NCI-H82 (cell line): ENCODE measurements at places on chromosomes 5 and 9.

DNA sequence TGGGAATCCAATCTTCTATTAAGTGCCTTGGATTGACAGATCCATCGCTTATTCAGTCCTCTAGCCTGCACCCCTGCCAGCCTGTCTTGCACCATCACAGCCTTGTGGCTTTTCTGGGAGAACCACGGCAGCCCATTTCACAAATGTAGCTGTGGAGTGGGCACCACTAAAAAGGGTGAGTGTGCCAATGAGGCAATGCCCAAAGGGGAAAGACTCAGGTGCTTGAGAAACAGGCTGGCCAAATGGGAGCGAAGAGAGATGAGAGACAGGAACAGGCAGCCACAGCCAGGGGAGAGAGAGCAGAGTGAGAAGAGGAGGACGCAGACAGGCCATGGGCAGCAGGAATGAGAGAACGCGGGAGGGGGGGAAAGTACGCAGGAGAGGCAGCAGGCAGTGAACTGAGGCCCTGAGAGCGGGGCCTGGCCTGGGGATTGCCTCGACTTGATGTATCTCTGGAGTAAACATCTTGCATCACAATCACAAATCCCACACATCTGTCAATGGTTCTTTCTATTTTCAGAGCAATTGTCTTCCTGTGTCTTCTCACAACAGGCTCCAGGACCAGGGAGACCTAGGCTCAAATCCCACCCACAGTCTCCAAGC lies 173.1 kb downstream of the SYK start:
- no peak for DNase-seq

DNA sequence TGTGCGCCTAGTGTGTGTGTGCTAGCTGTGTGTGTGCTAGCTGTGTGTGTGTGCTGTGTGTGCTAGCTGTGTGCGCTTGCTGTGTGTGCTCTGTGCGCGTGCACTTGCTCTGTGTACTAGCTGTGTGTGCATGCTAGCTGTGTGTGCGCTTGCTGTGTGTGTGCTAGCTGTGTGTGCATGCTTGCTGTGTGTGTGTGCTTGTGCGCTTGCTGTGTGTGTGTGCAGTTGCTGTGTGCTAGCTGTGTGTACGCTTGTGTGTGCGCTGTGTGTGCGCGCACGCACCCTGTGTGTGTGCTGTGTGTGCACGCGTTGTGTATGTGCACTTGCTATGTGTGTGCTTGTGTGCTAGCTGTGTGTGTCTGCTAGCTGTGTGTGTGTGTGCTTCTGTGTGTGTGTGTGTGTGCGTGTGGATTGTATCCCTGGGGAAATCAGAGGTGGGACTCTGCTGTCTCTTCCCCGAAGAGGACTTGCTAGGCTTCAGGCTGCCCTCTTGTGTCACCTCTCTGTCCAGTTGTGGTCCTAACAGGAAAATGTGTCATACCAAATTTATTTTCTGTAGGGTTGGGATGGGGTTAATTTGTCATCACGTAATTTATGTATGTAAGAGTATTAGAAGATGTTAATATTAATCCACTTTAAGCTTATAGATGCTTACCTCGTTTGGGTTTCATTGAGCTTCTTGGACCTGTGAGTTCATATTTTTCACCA lies 38.9 kb downstream of the TPPP start:
- DNase-seq: no peak

GRCh38 chr9:36207546-36208012 lies 16.9 kb downstream of the CLTA start:
- no peak for DNase-seq

GRCh38 chr5:9766581-9766980 lies 136.4 kb upstream of the TAS2R1 start:
- DNase-seq: no peak

DNA sequence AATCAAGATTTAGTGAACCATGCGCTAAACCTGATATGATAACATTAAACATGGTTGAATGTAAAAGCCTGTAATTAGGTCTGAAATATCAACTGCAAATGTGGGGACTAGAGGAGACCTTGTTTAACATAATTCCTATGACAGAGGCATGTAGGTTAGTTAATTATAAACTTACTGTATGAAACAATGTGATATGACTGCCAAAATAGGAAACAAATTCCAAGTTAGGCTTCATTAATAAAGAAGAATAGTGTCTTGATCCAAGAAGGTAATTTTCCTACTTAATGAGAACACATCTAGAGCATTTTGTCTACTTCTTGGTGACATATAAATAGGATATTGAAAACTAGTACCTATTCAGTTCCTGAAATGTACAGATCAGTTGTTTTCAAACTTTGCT lies 136.2 kb upstream of the TARS1 start:
- no peak for DNase-seq

DNA sequence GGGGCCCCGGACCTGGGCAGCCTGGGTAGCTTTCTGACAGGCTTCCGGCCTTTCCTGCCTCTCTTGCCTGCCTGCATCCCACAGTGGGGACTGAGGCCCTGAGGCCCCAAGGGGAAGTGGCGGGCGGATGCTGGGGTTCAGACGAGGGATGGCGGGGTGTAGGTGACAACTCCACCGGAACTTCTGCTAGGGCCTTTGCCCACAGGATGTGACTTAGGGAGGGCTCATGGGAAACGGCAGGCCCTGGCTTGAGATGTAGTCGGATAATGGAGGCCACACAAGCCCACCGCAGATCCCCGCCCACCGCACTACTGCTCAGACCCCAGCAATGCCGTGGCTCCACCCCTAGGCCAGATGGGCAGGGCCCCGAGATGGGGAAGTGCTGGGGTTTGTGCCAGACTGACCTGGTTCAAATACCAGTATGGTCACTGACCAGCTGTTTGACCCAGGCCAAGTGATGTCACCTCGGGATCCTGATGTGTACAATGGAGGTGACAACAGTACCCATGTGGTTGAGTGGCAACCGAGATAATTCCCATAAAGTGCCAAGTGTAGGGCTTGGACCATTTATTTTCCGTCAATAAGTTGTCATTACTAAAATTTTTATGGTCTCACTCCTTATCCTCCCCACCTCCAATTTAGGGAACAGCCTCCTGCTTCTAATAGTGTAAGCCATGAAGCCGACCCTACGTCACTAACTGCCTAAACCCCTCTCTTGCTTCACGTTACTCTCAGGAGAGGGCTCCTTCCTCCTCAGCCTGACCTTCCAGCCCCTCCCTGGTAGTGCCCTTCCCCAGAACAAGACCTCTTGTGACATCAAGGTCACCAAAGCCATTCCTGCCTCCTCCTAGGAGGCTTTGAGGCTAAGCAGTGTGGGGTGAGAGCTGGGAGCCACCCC lies 2.5 kb upstream of the CDK9 start:
- no peak for DNase-seq

- no peak for DNase-seq
Observed at GRCh38 chr9:15246708-15247107, 60.3 kb downstream of the TTC39B start.

- no peak for DNase-seq
Observed at GRCh38 chr9:26746357-26747072, 146.1 kb downstream of the CAAP1 start.

- DNase-seq: no peak
Observed at GRCh38 chr5:59317023-59317773, 576.3 kb downstream of the PDE4D start.

DNA sequence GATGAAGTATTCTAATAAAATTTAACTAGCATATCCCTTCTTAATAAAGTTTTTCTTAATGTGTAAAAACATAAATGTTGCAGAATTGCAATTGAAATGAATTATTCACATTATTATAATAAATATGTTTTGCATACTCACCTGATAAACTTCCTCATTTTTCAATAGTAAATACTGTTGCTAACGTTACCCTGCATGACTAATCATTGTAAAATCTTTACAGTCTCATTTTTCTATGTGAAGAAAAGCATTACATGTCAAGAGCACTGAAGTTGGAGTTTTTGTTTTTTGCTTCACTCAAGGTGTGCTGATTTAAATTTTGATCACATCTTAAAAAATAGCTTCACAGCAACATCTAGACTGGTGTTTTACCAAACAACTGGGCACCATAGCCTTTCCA lies 157.2 kb upstream of the CDH18 start:
- DNase-seq: no peak

GRCh38 chr9:15104826-15105420 lies 194.7 kb upstream of the FREM1 start:
- DNase-seq: peak; percentile 64

DNA sequence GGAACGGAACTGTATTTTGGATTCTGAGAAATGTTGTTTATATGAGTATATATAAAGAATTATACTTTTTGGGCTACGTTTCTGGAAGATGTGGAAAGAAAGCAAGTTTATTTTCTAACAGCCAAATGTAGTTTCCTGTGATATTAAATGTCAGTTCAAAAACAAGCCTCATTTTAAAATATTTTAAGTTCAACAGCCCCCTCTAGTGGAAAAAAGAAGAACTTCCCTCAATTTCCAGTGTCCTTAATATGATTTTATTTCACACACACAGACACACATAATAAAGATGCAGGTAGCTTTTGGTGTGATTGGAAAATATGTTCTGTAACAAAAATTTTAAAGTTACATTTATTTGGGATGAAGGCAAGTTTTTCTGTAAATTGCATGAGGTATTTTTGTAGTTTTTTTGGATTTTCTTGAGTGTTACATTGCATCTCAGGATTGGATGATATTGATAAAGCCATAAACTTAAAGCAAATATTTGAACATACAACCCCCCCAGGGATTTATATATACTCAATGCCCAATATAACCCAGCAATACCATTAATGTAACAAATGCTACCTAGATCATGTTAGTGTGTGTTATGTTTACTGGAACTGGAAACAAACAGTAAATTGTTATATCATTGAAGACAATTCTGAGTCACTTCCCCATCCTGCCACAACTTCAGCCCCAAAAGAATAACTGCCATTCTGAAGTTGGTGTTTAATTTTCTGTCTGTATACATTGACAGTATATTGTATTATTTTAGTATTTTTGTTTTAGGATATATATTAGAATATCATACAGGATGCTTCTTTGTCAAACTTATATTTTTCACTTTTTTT lies 54.0 kb downstream of the CCDC171 start:
- peak; percentile 53 for DNase-seq

DNA sequence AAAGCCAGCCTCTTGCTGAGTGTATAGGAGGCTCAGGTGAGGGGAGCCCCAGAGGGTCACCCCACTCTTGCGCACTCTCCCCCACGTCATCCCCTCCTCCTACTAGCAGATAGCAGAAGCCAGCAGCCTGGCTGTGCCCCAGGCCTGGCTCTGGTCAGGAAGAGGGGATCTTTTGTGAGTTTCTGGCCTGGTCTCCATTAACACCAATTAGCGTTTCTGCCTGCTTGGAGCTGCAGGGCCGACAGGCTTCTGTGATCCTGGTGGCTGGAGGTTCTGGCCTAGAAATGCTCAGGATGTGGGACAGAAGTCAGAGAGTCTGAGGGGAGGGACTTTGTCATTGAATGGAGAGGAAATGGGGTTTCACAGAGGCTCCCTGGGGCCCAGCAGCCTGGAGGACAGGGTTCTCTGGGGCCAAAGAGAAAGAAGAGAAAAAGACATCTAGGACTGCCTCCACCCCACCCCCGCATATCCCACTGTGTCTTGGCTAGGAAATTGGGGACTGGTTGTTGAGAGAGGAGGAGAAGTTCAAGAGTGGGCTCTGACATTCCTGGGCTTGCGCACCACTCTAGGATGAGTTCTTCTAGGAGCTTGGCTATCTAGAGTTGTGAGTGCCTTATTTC lies 47.5 kb upstream of the ARAP3 start:
- no peak for DNase-seq

DNA sequence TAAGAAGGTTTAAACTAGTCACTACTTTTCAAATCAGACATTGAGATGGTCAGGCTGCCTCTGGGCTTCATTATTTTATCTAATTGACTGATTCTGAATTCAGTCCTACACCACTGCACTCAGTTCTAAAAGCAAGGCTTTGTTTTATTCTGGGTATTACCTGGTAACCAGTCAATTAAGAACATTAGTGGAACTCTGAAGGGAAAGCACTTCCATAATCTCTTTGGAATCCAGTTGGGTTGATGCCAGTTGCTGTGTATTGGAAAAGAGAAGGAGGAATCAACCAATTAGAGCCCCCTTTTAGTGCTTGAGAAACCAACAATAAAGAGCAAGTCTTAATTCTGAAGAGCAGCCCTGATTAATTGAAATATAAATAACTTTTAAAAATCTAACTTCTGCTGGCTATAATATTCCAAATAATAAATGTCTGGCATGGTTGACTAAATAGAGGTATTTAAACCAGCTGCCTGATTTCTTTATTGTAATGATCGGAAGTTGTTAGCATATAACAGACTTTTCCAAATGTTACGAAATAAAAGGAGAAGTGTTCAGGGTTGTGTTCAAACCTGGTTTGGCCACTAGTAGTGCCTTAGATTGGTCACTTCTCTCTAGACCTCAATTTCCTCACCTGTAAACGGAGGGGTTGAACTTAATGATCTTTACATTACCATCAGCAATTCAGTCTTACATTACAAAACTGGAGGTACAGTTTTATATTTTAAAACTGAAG lies 32.0 kb downstream of the CPEB4 start:
- DNase-seq: peak; percentile 91

GRCh38 chr9:93826905-93827544 lies 128.1 kb downstream of the BARX1 start:
- DNase-seq: no peak

- peak; percentile 69 for DNase-seq
Observed at GRCh38 chr5:161544350-161544765, 2.2 kb downstream of the GABRB2 start.

DNA sequence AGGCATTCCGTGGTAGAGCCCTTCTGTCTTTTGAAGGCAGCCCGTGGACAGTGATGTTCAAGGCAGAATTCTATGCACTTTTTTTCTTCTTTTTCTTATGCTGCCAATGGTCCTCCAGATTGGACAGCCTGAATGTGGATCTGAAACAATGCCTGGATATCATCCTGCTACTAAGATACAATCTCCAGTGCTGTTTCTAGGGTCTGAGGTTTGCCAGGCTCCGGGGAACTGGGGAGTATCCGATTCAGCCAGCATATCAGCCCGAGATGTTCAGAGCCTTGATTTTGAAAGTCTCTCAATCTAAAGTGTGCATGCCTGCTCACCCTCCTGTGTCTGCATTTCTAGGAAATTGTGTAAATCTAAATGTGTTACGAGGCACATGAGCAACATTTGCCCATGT lies 103.8 kb upstream of the WWC1 start:
- no peak for DNase-seq

DNA sequence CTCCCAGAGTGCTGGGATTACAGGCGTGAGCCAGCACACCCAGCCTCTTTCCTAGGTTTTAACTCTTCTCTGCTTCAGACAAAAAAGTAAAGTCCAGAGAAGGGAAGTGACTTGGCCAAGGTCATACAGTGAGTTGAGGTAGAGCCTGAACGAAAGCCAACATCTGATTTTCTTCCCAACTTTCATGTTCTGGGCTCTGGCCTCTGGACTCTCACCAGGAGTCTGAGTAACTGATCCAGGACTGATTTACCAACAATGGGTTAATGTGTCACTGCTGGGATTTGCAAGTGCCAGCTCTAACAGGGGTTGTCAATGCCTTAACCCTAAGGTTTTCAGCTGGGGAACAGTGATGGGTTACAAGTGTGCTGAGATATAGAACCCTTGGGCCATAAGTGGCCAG lies 32.2 kb upstream of the LARP1 start:
- DNase-seq: no peak

- DNase-seq: no peak
Observed at GRCh38 chr5:34039398-34040157, 3.4 kb downstream of the C1QTNF3 start.

GRCh38 chr9:95268681-95269080 lies 48.8 kb downstream of the FANCC start:
- DNase-seq: peak; percentile 49

- DNase-seq: no peak
Observed at GRCh38 chr9:69097064-69097463, 61.5 kb downstream of the FXN start.
